A673 (cell line): ENCODE measurements at places on chromosomes 5 and 9. TPM values are rescaled to one million over a fixed set of nuclear protein-coding genes. Genes with fewer than 3 reads are reported as not detected.

Gene TMEM232
- 0.82 and 1.6 TPM in 2 replicates for total RNA-seq

Gene PCDHAC2
- 6.8 and 7.1 TPM in 2 replicates for total RNA-seq

GRCh38 chr9:8384091-8384490 is 584.5 kb upstream of the DMAC1 start:
- no peaks in the 10 kb centered on the region for H3K27me3 ChIP-seq
- no peak overlapping the region for H3K4me3 ChIP-seq
- H3K4me1 ChIP-seq = no peaks in the 10 kb centered on the region
- H3K36me3 ChIP-seq = no peaks in the 10 kb centered on the region
- DNase-seq = no peak

DNA sequence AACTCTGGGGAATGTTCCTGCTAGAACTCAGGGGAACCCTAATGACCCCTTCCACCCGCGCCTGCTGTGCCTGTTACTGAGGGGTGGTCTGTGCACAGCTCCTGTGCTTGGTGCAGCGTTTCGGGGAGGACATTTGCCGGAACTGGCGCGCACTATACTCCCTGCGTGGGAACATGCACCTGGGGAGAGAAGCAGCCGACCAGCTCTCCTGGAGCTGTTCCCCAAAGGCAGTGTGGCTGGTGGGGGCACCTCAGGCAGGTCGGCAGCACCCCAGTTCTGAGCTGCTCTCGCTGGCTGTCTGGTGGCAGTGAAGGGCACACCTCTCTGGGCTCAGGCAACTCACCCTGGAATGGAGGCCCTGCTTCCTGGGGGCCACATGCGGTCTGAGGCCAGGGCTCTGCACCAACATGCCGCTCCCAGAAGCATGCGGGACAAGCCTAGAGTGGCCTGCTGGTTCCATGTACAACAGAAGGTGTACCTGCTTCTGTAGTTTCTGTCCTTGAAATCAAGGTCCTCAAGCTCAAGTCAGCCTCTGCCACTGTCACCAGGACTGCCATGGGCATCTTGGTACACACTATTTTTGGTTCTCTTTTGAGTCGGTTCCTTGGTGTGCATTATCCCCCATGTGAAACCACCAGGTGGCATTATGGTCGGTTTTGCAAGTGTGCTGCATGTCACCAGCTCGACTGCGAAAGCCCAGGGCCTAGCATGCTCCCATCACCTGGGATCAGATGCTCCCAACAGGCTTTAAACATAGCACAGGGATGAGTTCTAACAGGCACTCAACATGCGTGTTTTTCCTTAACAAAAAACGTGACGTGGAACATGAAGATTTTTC is 7.8 kb upstream of the MRNIP start:
- H3K27me3 ChIP-seq = no peaks in the 10 kb centered on the region
- DNase-seq = no peak
- no peak overlapping the region for H3K27ac ChIP-seq
- H3K4me3 ChIP-seq = no peak overlapping the region
- H3K4me1 ChIP-seq = no peaks in the 10 kb centered on the region
- peaks cover 11% of the 10 kb centered on the region for H3K36me3 ChIP-seq

GRCh38 chr9:19243366-19244033 is 13.0 kb downstream of the DENND4C start:
- no peaks in the 10 kb centered on the region for H3K4me1 ChIP-seq
- H3K27me3 ChIP-seq = no peaks in the 10 kb centered on the region
- no peak for DNase-seq
- no peak overlapping the region for H3K27ac ChIP-seq

GRCh38 chr9:79089054-79089560 is 482.7 kb upstream of the TLE4 start:
- no peaks in the 10 kb centered on the region for H3K36me3 ChIP-seq
- no peak overlapping the region for H3K4me3 ChIP-seq
- no peaks in the 10 kb centered on the region for H3K4me1 ChIP-seq
- DNase-seq = no peak
- peaks cover 15% of the 10 kb centered on the region for H3K27me3 ChIP-seq

GRCh38 chr9:12972608-12973589 is 198.1 kb downstream of the LURAP1L start:
- no peaks in the 10 kb centered on the region for H3K4me1 ChIP-seq
- H3K4me3 ChIP-seq = no peak overlapping the region
- H3K27me3 ChIP-seq = no peaks in the 10 kb centered on the region
- DNase-seq = peak; percentile 34

GRCh38 chr9:76818271-76818670 is 54.0 kb downstream of the PCA3 start:
- no peaks in the 10 kb centered on the region for H3K36me3 ChIP-seq
- peaks cover 13% of the 10 kb centered on the region for H3K27me3 ChIP-seq
- no peak overlapping the region for H3K4me3 ChIP-seq
- no peaks in the 10 kb centered on the region for H3K4me1 ChIP-seq
